ENCODE measurements at places on chromosomes 16 and 17.

DNA sequence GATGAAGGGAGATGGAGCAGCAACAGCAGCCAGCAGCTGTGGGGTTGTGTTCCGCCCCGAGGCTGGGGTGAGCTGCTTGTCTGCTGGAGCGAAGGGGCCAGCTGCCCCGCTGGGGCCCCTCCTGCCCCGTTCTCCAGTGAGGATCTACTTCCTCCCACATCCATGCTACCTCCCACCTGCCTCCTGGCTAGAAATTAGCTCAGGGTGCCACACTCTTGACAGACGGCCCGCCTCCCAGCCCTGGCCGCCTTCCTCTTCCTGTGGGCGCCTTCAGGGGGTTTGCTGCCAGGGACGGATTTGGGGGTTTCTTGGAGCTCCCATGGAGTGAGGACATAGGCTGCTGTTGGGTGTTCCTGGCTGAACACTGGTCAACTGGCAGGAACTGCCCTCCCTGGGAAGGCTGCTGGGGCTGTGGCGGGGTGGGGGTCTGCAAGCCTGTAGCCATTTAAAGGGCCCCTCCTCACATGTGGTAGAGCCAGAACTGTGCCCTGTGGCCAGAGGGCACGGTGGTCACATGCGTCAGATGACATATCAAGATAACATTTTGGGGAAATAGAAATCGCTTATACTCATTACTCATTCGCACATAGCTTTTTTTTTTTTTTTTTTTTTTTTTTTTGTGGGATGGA is 13.1 kb downstream of the TBC1D24 start:
- no peak for DNase-seq

DNA sequence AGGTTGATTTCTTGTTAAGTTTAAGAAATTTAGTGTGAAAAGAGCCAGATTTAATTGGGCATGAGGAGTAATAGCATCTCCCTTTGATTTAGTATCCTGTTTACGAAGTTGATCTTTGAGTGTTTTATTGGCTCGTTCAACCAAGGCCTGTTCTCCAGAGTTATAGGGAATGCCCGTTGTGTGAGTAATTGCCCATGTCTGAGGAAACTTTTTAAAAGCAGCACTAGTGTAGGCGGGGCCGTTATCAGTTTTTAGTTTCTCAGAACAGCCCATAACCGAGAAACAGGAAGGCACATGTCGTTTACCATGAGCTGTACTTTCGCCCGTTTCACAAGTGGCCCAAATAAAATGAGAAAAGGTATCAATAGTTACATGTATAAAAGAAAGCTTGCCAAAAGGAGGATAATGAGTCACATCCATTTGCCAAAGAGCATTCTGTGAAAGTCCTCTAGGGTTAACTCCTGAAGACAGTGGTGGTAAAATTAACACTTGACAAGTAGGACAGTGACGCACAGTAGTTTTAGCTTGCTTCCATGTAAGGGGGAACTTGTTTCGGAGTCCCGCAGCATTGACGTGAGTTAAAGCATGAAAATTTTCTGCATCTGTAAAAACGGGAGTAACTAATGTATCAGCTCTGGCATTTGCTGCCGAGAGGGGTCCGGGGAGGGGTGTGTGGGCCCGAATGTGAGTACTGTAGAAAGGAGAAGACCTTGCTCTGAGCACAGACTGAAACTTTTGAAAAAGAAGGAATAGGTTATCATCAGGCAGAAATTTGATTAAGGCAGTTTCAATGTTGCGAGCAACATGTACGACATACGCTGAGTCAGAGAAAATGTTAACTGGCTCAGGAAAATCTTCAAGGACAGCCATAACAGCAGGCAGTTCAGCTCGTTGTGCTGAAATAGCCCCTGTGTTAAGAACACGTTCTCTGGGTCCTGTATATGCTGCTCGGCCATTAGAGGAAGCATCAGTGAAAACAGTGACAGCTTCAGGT is 18.5 kb upstream of the KCTD5 start:
- no peak for DNase-seq

GRCh38 chr17:16991349-16992009 is 19.6 kb upstream of the TNFRSF13B start:
- DNase-seq: peak; percentile 84

GRCh38 chr17:42322382-42323267 is 34.3 kb downstream of the STAT5A start:
- peak; percentile 86 for DNase-seq

DNA sequence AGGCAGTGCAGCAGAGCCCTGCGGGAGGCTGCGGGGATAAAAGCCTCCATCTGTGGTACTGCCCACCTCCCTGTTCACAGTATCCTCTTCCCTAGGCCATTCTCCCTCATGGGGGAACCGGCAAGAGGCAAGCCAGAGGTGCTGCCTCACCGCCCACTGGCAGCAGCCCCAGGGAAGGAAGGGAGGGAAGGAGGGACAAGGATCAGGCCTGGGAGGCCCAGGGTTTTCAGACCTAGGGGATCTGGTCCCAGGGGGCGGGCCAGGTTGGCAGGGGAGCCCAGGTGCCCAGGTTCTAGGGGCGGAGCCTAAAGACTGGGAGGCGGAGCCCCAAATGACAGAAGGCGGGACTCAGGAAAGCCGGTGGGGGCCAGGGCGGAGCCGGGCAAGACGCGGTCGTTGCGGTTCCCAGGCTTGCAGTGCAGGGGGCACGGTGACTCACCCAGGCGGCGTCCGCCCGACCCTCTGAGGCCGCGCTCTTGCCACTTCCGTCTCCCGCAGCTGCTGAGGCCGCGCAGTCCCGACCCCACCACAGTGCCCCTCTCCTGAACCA is 3.0 kb upstream of the MTMR4 start:
- no peak for DNase-seq

DNA sequence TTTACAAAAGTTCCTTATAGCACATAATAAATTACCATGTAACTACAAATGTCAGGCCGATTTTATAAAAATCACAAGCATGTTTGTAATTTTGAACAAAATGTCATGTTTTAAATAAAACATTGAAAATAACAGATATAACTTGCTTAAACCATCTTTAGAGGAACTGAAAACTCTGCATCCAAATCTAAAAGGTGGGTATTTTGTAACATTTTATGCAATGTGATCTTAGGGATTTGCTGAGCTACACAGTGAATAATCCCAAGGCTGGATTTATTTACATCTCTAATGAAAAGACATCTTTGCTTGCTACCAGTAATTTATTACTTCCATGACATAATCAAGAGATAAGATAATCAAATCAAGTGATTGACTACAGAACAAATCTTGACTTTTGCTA is 47.5 kb downstream of the N4BP1 start:
- no peak for DNase-seq

DNA sequence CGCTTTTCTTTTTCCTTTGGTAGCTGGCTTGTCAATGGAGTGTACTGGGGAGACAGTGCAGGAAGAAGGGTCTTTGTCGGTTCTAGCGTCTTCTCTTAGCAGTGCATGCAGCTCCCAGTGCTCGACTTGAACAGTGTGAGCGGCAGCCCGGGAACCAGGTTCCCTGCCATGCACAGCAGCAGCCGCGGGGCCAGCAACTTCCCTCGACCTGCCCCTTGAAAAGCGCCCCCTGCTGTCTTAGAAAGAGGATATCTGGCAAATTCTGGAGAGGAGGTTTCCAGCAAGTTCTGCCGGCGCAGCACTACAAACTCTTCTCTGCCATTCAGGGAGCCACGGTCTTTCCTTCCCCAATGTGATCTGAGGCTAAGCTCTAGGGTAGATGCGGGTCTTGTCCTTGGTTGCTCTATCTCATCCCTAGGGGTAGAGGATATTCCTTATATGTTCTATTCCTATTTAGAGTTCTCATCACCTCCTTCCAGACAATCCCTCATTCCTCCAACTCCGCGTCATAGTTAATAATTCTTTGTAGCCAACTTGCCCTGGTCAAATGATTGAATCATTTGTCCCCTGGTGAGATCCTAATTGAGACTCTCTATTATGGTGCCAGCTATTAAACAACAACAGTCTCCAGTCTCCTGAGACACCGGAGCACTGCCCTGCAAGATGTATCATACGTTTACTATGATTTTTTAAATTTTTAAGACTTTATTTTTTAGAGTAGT is 451.3 kb downstream of the PMP22 start:
- DNase-seq: no peak

- DNase-seq: no peak
These were observed 19.5 kb downstream of the ACSF3 start for GRCh38 chr16:89113152-89113547.

GRCh38 chr17:30950669-30951399 is 20.0 kb upstream of the RNF135 start:
- no peak for DNase-seq

- DNase-seq: no peak
These were observed 557.7 kb downstream of the MAF start for GRCh38 chr16:79042886-79043285.

DNA sequence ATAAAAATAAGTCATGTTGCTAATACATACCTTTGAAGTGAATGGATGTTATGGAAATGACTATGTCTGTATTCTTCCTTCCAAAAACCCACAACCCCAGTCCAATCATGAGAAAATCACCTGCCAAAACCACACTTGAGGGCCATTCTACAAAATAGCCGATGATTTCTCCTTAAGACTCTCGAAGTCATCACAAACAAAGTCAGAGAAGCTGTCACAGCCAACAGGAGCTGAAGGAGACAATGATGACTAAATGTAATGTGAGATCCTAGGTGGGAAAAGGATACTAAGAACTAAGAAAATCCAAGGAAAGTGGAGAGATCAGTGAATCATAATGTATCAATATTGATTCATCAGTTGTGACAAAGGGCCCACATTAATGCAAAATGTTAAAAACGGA is 432.9 kb upstream of the DYNLRB2 start:
- DNase-seq: no peak

DNA sequence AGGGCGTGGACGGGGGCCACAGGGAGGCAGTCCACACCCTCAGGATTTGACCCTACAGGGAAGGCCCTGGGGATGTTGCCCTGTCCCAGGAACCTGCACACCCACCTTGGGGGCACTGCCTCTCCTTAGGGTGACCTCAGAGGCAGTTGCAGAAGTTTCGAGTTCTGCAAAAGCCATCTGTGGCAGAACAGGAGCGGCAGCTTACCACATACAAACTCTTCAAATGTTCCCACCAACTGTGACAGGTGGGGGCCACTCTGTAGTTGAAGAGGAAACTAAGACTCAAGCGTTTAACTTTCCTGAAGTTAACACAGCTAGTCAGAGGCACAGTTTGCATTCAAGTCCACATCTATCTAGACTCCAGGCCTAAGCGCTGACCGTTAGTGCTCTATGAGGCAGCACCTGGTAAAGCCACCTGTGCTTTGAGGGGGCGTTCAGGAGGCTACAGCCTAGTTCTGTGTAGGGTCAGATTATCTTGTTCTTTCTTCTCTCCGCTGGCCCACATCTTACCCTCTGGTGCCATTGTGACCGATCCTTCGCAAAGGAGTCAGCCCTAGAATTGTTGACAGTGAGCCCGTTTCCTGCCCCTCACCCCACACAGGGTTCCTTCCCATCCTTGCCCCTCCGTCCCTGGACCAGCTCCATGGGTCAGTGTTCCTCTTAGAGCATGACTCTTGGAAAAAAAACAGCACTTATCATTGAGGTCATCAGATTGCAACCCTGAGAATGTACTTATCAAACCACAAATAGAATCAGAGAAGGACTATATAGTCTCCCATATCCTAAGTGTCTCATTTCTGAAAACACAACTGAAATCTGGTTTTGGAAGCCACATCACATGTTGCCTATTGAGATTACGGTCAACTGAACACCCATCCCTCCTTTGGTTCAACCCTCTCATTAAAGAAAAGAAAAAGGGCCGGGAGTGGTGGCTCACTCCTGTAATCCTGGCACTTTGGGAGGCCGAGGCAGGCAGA is 45.4 kb downstream of the CDH1 start:
- DNase-seq: no peak

- no peak for DNase-seq
These were observed 29.0 kb upstream of the CHMP6 start for GRCh38 chr17:80962356-80963329.

DNA sequence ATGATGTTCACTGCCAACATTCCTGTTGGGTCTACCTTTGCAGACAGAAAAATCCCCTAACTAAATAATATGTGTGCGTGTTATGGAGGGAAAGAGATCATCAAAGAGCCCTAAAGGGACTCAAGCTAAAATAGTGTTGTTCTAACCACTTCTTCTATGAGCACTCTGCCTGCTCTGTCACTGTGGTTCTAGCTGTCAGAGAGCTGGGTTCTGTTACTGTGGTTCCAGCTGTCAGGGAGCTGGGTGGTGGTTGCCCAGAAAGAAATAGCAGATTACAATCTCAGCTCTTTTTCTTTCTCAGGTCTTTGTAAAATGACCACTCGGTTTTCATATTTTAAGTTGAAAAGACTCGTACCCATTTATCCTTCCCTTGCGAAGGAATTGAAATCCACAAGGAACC is 176.3 kb downstream of the HS3ST3A1 start:
- DNase-seq: no peak

DNA sequence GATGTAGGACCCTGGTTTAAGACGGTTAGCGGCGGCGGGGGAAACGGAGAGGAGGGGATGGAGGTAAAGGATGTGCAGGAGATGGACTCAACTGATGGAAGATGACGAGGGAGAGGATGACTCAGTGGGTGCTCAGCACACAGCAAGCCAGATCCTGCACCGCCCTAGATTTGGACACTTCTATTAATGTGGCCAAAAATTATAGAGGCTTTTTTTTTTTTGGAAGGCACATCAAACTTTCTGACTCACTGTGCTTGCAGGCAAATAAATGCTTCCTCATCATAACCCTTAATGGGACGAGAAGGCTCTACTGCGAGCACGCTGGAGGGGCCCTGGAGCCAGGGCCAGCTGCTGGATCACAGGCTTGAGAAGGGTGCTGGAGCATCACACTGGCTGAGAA is 36.0 kb downstream of the RTN4RL1 start:
- no peak for DNase-seq

- no peak for DNase-seq
These were observed 1.3 kb downstream of the SLC43A2 start for GRCh38 chr17:1627182-1627981.

- no peak for DNase-seq
These were observed 6.2 kb downstream of the ZACN start for GRCh38 chr17:76085066-76085730.

DNA sequence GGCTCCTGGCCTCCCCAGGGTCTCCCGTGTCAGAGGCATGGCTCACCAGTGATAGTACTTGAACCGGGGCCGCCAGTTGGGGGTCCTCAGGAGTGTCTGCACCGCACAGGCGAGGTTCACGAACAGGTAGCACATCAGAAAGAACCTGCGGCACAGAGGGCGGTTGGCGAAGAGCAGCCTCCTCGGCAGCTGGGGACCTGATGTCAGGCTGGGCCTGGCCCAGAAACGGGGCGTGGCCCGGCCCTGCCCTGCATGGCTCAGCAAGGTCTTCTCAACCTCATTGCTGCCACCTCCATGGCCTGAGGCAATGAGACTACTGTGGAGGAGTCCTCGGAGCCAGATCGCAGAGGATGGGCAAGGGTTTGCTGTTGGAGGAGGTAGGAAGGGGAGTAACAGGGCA is 4.1 kb upstream of the LCAT start:
- no peak for DNase-seq

Measured in D721Med (cell line).